ENCODE measurements at places on chromosomes 5 and 9.

GRCh38 chr9:129761293-129761900 lies 8.6 kb upstream of the PTGES start:
- no peak for DNase-seq

GRCh38 chr5:82597437-82597836 lies 319.3 kb upstream of the RPS23 start:
- no peak for DNase-seq

DNA sequence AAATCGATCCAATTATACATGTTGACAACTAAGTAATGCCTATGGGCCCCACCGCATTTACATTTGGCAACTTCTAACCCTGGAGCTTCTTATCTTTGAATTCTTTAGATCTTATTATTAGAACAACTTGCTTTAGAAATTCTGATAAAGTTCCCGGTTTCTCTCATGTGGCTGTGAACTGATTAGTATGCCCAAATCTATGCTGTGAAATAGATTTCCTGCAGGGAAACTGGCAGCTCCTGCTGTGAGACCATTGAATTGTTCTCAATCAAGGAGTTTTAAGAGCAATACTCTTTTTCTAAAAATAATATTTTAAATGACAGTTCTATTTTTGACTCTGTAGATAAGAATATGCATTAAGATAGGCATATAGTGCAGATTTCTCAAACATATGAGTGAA lies 177.5 kb downstream of the GABRB2 start:
- DNase-seq: no peak

GRCh38 chr5:126450907-126451306 lies 27.7 kb downstream of the GRAMD2B start:
- DNase-seq: no peak

DNA sequence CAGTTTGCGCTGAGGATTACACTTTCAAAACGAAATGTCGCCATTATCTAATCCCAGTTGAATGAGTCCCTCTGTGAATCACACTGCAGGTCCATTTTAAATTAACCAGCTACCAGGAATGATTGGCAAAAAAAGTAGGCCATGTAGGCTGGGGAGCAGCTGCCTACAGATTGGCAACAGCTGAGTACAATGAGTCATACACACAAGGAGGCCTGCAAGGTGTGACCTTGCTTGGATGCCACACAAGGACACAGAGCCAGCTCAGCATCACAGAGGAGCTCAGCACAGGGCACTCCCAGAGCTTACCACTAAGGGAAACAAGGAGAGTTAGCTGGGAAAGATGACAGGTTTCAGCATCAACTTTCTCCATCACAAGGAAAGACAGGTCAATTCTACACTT lies 12.9 kb downstream of the HAVCR1 start:
- no peak for DNase-seq

DNA sequence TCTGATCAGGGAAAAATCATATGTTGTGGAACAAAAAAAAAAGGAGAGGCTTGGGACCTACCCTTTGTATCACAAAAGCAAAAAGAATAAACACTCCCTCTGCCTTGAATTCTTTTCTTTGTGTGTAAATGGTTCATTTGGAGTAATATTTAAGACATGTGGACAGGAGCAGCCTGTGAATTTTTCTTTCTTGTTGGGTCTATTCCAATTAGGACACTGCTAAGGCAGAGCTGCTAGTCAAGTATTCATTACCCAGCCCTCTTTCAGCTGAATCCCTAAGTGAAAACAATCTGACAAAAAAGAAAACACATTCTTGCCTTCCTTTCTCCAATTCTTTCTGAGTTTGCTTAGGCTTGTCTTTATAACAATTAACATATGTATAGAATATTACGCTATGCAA lies 330.0 kb downstream of the EBF1 start:
- DNase-seq: no peak
